Endothelial cell of umbilical vein (primary cell): ENCODE measurements at places on chromosomes 2 and 18.

DNA sequence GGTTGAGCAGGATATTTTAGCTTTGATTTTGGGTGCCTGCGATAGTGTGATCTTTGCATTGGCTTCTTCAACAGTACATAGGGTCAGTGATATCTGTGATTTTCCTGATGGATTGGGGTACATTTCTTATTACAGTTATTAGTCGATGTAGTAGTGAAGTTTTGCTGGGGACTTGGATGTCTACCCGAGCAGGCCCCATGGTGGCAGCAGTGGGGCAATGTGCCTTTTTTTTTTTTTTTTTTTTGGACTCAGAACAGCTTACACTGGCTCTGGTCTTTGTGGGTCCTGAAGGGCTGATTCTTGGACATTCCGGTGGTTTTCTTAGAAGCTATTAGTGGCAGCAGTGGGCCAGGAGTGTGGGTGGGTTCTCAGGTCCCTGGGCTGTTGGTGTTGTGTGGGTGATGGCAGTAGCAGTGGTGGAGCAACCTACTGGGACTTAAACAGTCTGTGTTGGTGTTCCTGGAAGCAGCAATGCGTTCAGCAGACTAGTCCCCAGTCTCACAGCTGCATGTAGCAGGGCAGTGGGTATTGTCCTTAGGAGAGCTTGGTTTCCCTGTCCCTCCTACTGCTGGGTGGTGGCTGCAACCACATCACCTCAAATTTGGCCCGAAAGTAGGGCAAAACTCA is 53.7 kb upstream of the SLC4A10 start:
- DNase-seq = no peak

DNA sequence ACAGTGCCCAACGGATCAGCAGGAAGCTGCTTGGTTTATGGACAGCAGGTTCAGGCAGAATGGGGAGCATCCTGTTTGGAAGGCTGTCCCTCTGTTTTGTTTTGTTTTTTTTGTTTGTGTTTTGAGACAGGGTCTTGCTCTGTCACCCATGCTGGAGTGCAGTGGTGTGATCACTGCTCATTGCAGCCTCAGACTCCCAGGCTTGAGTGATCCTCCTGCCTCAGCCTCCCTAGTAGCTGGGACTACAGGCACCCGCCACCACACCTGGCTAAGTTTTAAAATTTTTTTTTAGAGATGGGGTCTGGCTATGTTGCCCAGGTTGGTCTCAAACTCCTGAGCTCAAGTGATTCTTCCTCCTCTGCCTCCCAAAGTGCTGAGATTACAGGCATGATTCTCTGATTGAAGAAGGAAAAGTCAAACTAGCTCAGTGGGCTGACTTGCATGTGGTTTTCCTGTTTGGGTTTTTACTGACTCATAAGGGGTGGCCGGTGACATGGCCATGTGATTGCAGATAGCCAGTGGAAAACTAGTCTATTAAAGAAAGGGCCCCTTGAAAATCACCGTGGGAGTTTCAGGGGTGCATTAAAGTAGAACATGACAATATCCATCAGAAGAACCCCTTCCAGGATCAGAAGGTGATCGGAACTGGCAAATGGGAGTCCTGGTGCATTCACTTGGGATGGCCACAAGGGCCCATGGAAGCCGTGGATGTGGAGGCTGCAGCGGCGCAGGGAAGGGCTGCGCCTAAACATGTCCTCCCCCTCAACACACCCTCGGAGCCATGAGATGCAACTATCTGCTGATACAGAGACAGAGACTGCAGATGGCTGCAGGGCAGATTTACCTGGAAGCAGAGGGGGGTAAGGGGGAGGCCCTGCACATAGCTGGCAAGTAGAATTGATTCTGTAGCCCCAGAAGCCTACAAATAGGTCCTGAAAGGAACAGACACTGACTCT is 26.5 kb downstream of the AQP12B start:
- DNase-seq = no peak

GRCh38 chr2:211837206-211837605 is 701.4 kb downstream of the ERBB4 start:
- DNase-seq = no peak

- no peak for DNase-seq
These were observed 25.8 kb downstream of the DNAJC27 start for GRCh38 chr2:24945907-24946306.

GRCh38 chr18:23740105-23740830 is 51.0 kb downstream of the LAMA3 start:
- DNase-seq = no peak

DNA sequence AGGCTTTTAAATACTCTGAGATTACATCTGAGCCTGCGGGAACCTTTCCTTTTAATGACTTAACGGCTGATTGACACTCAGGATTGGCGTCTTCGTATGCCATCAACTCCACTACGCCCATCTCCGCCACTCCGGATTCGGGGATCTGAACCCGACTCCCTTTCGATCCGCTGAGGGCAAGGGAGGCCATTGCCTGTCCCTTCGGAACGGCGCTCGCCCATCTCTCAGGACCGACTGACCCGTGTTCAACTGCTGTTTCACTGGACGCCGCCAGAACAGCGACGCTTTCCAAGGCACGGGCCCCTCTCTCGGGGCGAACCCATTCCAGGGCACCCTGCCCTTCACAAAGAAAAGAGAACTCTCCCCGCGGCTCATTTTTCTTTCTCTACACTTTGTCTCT is 90.4 kb downstream of the PID1 start:
- DNase-seq = peak; percentile 6

GRCh38 chr2:183530333-183530901 is 406.2 kb downstream of the NUP35 start:
- DNase-seq = no peak

DNA sequence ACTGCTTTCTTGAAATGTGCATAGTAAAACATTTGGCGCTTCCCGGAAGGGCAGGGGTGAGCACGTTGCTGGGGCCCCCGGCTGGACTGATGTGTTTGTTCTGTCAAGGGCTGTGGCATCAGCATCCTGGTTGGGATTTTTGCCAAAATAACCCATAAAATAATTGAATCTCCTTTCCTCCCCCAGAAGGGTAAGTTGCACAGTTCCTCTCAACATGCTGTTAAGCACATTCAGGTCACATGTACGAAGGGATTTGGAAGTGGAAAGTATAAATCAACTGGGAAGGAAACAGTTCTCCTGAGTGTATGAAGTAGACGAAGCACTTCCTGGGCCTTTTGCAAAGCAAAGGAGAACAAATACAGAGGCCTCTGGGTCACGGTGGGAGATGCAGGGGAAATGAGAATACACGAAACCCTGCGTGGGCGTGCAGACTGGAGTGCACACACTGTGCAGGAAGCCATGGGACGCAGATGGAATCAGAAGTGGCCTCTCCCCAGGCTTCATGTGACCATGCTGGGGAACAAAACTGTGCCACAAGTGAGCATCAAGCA is 183.9 kb downstream of the LPIN1 start:
- DNase-seq = peak; percentile 41
